ENCODE measurements at places on chromosomes 6 and 20.

DNA sequence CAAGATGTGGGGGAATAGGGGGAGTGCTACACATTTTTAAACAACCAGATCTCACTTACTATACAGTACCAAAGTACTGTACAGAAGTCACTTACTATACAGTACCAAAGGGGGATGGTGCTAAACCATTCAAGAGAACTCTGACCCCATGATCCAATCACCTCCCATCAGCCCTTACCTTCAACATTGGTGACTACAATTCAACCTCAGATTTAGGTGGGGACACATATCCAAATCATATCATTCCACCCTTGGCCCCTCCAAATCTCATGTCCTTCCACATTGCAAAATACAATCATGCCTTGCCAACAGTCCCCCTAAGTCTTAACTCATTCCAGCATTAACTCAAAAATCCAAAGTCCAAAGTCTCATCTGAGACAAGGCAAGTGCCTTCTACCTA is 49.9 kb upstream of the CD2AP start:
- no peak for DNase-seq

DNA sequence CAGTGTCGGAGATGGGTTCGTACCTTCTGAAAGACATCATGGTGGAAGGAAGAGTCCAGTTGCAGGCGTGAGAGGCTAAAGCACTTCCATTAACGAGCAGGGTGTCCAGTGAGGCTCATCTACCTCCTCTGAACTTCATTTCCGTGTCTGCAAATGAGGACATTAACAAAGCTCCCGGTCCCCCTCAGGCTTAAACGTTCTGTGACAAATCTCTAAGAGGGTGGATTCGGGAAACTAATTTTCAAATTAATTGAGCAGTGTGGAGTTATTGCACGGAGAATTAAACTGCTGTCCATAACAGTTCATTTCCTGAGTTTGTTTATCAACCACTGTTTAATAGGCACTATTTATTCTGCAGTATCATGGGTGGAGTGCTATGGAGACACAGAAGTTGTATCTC is 68.2 kb downstream of the TRMT6 start:
- no peak for DNase-seq

GRCh38 chr6:31168606-31169005 is 1.9 kb downstream of the POU5F1 start:
- no peak for DNase-seq

DNA sequence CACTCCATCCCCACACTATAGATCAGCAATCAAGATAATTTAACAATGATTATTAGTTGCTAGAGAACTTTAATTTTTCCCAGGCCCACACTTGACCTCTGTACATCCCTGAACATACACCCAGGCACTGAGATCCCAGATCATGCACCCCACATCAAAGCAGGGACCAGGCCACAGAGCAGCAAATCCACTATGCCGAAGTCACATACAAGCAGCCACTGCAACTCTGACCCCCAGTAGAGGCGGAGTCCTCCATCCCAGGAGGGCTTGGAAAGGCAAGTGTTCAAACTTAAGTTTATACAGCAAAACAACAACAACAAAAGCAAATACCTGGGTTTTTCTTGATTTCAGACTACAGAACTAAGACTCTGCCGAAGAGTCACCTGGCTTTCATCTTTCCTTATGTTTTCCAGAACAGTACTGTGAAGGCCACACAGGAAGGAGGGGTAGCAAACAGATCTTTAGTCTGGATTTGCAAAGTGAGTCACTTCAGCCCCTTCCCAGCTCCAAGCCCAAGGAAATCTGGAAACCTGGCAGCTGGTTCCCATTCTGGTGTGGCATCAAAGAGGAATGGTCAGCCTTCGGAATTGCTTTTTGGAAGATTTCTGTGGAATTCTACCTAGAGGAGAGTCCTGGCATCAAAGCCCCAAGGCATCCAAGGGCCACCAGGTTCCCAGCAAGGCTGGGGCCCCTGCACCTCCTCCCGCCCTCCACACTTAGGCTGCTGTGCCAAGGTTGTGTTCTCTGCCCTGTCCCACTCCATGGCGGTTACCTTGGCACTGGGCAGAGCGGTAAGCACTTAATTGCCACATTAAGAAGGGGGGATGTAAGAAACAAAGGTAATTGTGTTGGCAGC is 7.3 kb downstream of the JAG1 start:
- DNase-seq, result no peak

GRCh38 chr20:34637245-34638038 is 39.5 kb downstream of the PIGU start:
- peak; percentile 44 for DNase-seq

- DNase-seq, result no peak
Measured at GRCh38 chr6:139371421-139372203, 2.8 kb downstream of the CITED2 start.

GRCh38 chr20:62134735-62135231 is 8.4 kb downstream of the PSMA7 start:
- no peak for DNase-seq

All from occipital lobe (tissue), 3 donors.